ENCODE measurements at places on chromosomes 7 and 10.

DNA sequence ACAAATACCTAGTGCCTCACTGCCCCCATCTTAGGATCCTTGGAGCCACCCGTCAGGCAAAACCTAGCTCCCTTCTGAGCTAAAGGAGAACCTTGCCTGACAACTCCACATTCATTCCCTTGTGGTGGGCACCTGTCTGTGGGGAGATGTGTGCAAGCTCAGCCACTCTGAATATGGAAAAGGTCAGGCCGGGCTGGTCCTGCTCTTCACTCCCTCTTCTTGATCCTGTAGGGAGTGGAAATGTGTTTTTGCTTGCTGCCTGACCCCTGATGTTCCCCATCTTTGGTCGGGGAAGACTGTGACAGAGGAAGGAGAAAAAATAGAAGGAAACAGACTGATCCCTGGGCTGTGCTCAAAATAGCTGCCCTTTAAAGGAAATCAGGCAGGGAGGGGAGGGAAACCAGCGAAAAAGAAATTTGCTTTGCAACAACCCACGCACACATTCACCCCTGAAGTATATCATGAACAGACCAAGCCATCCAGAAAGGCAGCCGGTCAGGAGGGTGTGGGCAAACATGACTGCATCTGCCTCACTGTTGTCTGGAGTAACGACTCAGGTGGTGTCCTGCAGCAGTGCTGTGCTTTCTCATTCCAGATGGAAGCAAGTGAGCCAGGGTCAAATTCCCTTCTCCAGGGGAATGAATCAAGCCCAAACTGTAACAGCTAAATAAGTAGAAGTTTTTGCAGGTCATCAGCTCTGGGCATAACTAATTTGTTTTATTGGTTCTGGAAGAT lies 74.0 kb downstream of the SCRN1 start:
- H3K27ac ChIP-seq, result no peak overlapping the region
- H3K27me3 ChIP-seq, result no peaks in the 10 kb centered on the region
- H3K4me1 ChIP-seq, result no peaks in the 10 kb centered on the region
- DNase-seq, result no peak

GRCh38 chr7:28409716-28410627 lies 2.3 kb upstream of the CREB5 start:
- peak; percentile 81 for DNase-seq
- H3K4me3 ChIP-seq, result peak overlapping the region; percentile 95
- H3K27ac ChIP-seq, result no peak overlapping the region
- H3K27me3 ChIP-seq, result peaks cover 77% of the 10 kb centered on the region
- peaks cover 22% of the 10 kb centered on the region for H3K4me1 ChIP-seq
- H3K36me3 ChIP-seq, result no peaks in the 10 kb centered on the region

GRCh38 chr10:8410506-8410905 lies 356.0 kb downstream of the GATA3 start:
- no peak for DNase-seq
- no peaks in the 10 kb centered on the region for H3K27me3 ChIP-seq
- no peak overlapping the region for H3K4me3 ChIP-seq
- no peak overlapping the region for H3K27ac ChIP-seq
- H3K36me3 ChIP-seq, result no peaks in the 10 kb centered on the region
- H3K4me1 ChIP-seq, result 0 out of 2 replicates have a peak, but pooled peaks cover 7% of the 10 kb centered on the region

DNA sequence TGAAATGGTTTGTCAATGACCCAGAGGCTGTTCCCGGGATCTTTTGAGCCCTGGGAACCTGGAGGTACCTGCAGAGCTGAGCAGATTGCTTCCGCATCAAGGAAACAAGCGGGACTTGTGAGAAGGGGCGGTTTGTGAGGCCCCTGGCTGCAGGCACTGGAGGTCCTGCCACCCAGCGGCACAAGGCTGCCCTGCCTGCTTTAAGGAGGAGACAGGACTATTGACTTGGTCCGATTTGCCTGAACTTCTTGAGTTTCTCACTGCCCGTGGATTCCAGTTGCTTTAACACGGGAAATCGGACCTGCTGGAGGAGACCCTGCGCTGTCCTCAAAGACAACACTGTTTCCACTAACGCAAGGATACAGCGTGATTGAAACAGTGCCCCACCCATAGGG lies 130.1 kb downstream of the DNAJB6 start:
- no peak for DNase-seq
- no peaks in the 10 kb centered on the region for H3K27me3 ChIP-seq
- H3K27ac ChIP-seq, result no peak overlapping the region
- no peak overlapping the region for H3K4me3 ChIP-seq

- no peaks in the 10 kb centered on the region for H3K36me3 ChIP-seq
- H3K4me1 ChIP-seq, result peaks cover 5% of the 10 kb centered on the region
- H3K4me3 ChIP-seq, result no peak overlapping the region
- no peak for DNase-seq
Observed at GRCh38 chr7:37349979-37350590, 98.6 kb downstream of the ELMO1 start.

DNA sequence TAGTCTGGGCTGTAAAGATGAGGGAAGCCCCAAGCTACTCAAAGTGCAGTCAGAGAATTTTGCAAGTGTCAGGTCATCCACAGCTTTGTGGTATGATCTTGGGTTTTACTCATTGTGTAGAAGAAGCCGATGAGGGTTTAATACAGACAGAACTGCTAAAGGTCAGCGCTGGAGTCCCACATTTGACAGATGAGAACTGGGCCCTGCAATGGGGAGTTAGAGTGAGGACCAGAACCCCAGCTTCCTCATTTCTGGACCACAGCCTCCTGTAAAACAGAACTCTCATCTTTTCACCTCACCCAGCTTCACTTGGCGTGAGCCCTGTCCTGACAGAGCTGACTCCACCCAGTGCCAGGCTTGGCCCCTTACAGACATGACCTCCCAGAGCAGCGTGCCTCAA lies 20.1 kb downstream of the LRRC20 start:
- no peaks in the 10 kb centered on the region for H3K4me1 ChIP-seq
- H3K27ac ChIP-seq, result no peak overlapping the region
- no peaks in the 10 kb centered on the region for H3K27me3 ChIP-seq
- no peak for DNase-seq
- no peaks in the 10 kb centered on the region for H3K36me3 ChIP-seq

GRCh38 chr7:120412139-120413050 lies 139.4 kb downstream of the KCND2 start:
- H3K27me3 ChIP-seq, result no peaks in the 10 kb centered on the region
- H3K36me3 ChIP-seq, result no peaks in the 10 kb centered on the region
- no peak for DNase-seq
- peaks cover 4% of the 10 kb centered on the region for H3K4me1 ChIP-seq
- no peak overlapping the region for H3K4me3 ChIP-seq
- H3K27ac ChIP-seq, result 0 out of 2 replicates have a peak overlapping the region, but pooled peaks have one; percentile 32

DNA sequence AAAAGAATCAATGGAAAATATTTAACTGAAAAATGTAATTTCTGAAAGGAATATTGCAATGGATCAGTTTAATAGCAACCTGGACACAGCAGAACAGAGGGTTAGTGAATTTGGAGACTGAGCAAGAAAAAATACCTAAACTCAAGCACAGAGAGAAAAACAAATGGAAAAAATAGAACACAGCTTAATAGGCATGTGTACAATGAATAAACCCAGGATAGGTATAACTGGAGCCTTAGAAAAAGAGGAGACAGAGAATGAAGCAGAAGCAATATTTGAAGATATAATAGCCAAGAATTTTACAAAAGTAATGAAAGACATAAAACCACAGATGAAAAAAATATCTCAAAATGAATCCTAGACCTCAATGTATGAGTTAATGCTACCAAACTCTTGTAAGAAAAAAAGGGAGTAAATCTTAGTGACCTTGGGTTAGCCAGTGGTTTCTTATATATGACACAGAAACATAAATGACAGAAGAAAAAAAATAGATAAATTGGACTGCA lies 2.9 kb upstream of the DNAJC1 start:
- H3K27me3 ChIP-seq, result peaks cover 11% of the 10 kb centered on the region
- H3K4me1 ChIP-seq, result peaks cover 15% of the 10 kb centered on the region
- H3K27ac ChIP-seq, result no peak overlapping the region
- no peak overlapping the region for H3K4me3 ChIP-seq
- H3K36me3 ChIP-seq, result no peaks in the 10 kb centered on the region
- DNase-seq, result no peak

- H3K27ac ChIP-seq, result no peak overlapping the region
- H3K27me3 ChIP-seq, result no peaks in the 10 kb centered on the region
- no peaks in the 10 kb centered on the region for H3K4me1 ChIP-seq
- no peaks in the 10 kb centered on the region for H3K36me3 ChIP-seq
- no peak for DNase-seq
- no peak overlapping the region for H3K4me3 ChIP-seq
Observed at GRCh38 chr10:71184421-71184820, 27.9 kb upstream of the UNC5B start.

- peaks cover 4% of the 10 kb centered on the region for H3K4me1 ChIP-seq
- H3K4me3 ChIP-seq, result no peak overlapping the region
- H3K36me3 ChIP-seq, result no peaks in the 10 kb centered on the region
- H3K27me3 ChIP-seq, result no peaks in the 10 kb centered on the region
Observed at GRCh38 chr7:80771523-80771922, 133.1 kb downstream of the CD36 start.

DNA sequence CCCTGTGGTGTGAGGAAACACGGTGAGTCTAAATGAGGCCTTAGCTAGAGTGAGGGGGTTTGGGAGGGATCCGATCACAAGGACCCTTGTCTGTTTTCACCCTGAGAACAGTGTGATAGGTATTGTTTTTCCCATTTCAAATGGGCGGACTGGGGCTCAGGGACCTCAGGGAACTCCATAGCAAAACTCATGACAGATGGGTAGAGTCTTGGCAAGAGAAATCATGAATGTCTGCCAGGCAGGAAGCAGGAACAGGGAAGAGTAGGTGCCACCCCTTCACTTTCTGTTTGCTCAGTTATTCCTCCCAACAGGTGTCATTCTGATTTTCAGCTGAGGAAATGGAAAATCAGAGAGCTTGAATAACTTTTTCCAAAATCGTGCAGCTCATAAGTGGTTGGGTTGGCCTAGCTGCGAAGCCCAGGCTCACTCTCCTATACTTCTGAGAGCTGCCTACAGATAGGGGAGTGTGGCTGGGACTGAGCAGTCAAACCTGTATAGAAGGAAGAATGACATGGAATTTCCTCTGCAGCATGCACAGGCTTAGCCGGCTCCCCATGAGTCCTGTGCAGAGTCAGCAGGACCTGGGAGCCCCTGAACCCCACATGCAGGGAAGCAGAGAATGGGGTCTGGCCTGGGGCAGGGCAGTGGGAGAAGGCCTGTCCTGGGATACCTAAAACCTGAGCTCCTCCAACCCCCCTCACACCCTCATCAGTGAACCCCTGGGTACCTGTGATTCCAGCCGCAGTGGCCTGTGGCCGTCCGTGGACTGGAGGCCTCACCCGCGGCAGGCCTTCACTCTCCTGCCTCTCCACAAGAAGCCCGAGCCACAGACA lies 17.6 kb upstream of the C10orf105 start:
- H3K4me1 ChIP-seq, result no peaks in the 10 kb centered on the region
- no peaks in the 10 kb centered on the region for H3K36me3 ChIP-seq
- no peak overlapping the region for H3K27ac ChIP-seq
- H3K27me3 ChIP-seq, result no peaks in the 10 kb centered on the region

DNA sequence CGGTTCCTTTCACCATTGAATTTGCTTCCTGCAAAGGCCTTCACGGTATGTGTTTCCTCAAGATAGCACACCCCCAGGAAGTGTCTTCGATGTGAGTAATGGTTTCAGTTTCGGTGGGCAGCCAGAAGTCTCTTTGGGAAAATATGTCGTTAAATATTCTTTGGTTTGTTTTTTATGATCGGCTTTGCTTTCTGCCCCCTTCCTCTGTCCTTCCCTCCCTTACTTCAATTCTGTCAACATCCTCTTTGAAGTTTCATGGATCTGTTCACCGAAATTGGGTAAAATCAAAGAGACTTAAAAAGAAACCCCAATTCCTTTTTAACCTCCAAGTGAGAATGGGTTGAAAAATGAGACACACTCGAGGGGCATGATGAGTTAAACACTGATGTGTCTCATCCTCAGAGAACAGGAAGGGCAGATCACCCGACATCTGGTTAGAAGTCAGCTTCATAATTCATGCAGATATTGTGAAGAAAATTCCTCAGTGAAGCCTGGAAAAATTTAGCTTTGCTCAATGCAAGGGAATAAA lies 170.8 kb upstream of the HABP2 start:
- H3K27me3 ChIP-seq, result no peaks in the 10 kb centered on the region
- no peak overlapping the region for H3K27ac ChIP-seq
- no peak for DNase-seq
- no peaks in the 10 kb centered on the region for H3K36me3 ChIP-seq

GRCh38 chr7:4880218-4880617 lies 3.3 kb downstream of the RADIL start:
- H3K27ac ChIP-seq, result no peak overlapping the region
- no peak overlapping the region for H3K4me3 ChIP-seq
- no peaks in the 10 kb centered on the region for H3K36me3 ChIP-seq

DNA sequence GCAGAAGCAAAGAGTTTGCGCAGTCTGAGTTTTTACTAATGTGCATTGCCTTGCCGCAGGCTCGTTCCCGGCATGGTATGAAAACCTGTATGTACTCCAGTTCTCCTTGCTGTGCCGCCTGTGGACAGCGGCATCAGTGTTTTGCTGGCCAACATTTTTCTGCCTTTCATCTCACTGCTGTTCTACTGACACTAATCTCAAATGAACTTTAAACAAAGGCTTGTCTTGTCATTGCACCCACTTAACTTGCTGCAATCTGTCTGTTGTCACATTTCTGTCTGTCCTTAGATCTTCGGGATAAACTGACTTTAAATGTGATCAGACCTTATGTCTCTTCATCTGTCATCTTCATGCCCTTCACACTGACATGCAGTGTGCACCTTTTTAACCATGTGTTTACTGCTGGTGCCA lies 71.7 kb upstream of the ZNRF2 start:
- H3K36me3 ChIP-seq, result no peaks in the 10 kb centered on the region
- DNase-seq, result no peak
- no peaks in the 10 kb centered on the region for H3K27me3 ChIP-seq

- no peaks in the 10 kb centered on the region for H3K4me1 ChIP-seq
- no peak overlapping the region for H3K4me3 ChIP-seq
- H3K36me3 ChIP-seq, result no peaks in the 10 kb centered on the region
- no peak overlapping the region for H3K27ac ChIP-seq
- DNase-seq, result no peak
- H3K27me3 ChIP-seq, result no peaks in the 10 kb centered on the region
Observed at GRCh38 chr7:68309806-68310205, 1288.5 kb upstream of the AUTS2 start.
